Cerebellum (tissue), 4 donors: ENCODE measurements at places on chromosomes 4 and X.

DNA sequence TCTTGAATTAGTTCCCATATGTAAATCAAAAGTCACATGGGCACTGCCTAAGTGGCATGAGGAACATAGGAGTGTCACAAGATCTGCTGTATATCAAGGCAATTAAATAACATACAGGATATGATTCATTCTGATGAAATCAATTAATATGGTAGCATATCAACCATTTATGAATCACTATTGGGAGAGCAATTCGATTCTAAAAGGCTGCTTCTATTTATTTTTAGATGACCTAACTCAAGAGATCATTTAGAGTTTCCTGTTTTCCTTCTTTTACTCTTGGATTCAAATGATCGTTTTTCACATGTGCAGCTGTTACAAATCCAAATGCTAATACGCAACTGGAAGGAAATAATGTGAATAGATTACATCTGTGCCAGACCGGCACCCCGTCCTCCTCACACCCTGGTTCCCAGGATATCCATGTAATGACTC, 81.9 kb downstream of the HCCS start:
- no peak for DNase-seq

DNA sequence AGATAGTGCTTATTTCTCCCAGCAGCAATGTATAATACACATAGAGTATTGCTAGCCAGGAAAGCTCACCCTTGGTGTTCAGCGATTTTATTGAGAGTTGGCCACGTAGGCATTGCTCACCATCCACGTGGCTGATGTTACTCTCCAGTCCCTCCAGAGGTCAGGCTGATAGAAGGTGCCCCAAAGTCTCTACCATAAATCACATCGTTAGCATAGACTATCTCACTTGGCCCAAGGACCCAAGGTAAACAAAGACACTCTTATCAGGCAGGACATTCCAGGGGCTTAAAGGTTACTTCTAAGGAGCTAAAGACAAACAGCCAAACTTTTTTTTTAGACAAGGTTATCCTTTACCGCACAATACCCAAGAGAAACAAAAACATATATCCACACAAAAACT, 30.3 kb upstream of the RGN start:
- no peak for DNase-seq

- no peak for DNase-seq
Measured at GRCh38 chr4:159060161-159060560, 42.7 kb upstream of the RAPGEF2 start.

DNA sequence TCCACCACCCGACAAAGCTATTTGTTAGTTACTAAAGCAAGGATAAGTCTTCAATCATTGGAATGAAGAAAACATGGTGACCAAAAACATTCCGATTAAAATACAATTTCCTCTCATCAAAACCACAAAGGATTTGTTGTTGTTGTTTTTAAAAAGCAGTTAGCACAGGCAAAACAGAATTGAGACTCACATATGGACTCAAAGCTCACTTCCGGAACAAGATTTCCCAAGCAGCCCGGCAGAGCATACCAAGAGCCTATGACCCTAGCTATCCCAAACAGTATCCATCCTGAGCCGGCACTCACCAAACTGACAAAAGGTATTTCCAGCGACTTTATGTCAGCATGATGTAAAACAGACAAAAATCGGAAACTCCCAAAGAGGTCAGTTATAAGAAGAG, 39.9 kb downstream of the ADGRA3 start:
- DNase-seq: no peak

GRCh38 chrX:23374291-23374690, 39.6 kb downstream of the PTCHD1 start:
- peak; percentile 56 for DNase-seq

DNA sequence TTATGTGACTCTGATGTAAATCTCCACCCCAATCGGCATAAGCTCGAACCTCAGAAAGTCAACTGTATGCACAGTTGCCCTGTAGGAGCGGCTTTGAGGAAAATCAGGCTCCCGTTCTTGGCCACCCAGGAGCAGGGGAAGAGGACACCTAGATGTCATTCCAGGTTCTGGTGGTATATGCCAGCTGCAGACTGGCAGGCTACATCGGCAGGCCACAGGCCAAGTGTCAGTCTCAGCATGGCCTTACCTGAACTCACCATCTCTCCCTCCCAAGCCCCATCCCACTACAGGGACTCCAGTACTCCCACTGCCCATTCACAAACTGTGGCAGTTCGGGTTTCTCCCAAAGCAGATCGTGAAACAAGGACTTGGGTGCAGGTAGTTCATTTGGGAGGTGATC, 428.1 kb downstream of the BCOR start:
- no peak for DNase-seq

GRCh38 chr4:7417639-7418038, 17.1 kb downstream of the PSAPL1 start:
- no peak for DNase-seq

- no peak for DNase-seq
Measured at GRCh38 chr4:99593781-99594641, 19.4 kb downstream of the MTTP start.

DNA sequence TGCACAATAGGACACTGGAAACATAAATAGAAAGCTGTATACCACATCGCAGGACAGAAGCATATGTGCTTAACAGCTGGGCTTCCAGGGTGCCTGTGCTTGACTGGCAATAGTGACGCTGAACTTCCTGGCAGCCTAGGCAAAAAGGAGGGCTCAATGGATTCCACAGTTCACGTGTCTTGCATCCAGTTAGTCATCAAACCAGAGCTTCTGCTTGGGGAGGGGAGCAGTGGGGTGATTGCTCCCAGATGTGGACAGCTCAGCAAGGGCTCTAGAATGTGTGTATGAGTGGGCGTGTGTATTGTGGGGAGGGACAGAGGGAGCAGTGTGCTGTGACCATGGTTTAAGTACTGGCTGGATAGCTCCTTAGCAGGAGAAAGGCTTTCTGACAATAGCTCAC, 2.3 kb downstream of the PRRG3 start:
- DNase-seq: no peak

GRCh38 chr4:726235-726787, 20.7 kb downstream of the PCGF3 start:
- DNase-seq: peak; percentile 68

DNA sequence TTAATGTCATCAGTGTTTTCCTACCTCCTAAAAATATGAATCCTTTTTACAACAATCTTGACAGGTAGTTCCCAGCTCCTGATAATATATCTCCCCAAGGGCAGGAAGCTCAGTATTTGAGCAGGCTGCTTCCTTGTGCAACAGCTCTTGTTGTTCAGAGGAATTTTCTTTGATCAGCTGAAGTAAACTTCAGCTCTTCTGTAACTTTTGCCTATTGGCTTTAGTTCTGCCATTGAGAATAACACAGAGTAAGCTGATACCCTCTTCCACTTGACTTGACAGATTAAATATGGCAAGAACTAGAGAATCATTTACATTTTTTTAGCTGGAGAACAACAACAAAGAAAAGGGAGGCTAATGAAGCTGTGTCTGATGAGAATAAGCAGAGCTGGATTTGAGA, 75.2 kb downstream of the LUZP4 start:
- no peak for DNase-seq

DNA sequence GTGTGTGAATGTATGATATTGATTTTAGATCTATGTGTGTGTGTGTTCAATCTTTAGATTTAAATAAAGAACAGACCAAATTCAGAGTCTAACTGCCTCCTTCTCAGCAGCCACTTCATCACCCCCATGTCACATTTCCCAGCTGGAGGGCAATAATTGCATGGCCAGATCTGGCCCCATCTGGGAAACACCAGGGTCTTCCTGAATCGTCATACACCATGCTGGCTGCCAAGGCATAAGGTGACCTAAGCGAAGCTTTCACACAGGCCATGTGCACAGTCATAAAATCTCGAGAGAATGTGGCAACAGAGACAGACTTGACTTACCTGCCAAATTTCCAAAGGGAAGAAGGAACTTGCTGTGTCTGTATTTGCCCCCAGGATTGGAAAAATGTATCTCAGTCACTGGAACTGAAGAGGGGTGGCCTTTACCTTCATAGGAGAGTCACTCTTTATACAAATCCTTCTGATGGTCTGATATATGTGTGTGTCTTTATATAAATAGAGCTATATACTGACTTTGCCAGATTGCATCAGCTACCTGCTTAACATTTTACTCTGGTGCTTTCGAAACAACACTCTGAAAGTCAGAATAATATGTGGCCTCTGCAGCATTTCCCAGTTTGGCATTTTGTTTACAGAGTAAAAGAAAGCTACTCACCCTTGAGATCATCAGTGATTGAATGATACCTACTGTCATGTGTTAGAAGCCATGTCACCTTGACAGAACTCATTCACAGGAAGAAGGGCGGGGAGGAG, at the start of gene PLAC1:
PLAC1 (minus strand) TSS at position 470 of the 758 bp plus-strand sequence. CDS start 91,789 bp downstream, outside the sequence.
- no peak for DNase-seq

DNA sequence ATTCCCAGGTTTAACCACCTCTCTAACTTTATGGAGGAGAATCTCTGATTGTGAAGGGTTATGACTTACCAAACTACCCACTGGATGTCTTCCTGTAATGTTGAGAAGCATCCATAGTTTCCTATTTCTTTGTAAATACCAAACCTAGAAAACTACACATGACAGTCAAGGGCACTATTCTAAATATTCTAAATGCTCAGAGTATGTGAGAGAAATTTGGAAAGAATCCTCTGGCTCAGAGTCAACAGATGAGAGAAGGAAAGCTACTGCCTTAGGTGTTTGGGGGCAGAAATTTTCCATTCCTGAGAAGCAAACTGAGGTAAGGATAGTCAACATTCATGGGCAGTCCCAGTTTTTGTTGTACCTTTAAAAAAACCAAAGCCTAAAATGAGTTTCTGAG, 155.8 kb downstream of the KCNIP4 start:
- no peak for DNase-seq

DNA sequence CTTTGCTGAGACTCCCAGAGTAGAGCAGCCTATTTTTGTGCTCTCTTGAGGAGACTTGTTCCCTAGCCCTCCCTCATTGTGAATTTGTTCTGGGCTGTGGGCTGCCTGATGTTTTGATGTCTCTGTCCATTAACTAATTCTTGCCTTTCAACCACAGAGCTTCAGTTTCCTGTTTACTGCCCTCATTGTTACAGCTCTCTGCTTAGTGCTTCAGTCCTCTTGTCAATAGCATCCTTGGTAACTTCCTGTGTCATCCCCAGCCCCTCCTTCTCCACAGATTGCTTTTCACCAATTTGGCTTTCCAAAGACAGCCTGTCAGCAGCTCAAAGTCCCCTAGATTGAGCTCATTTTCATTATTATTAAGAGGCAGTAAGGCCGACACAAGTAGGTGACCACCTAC, 69.9 kb downstream of the COX7B2 start:
- no peak for DNase-seq

- DNase-seq: no peak
Measured at GRCh38 chrX:2766906-2767305, 15.1 kb downstream of the XG start.

GRCh38 chr4:147846318-147847155, 114.6 kb downstream of the ARHGAP10 start:
- no peak for DNase-seq

DNA sequence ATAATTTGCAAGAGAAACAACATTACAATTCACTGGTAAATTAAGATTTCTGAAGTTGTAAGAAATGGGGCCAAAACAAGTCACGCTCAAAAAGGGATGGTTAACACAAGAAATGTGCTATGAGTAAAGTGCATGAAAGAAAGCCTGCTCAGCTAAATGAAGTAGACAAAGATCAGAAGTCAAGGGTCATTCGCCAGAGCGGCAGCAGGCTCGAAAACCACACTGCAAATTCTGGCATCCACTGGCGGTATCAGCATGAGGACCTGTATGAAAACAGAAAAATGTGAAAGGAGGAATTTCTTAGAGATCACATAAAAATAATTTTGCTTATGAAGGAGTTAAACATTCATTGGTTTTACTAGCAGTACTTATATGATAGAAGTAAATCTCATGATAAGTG, 49.6 kb downstream of the FBXL5 start:
- no peak for DNase-seq

GRCh38 chr4:12319765-12320164, 891.1 kb upstream of the HS3ST1 start:
- no peak for DNase-seq

- no peak for DNase-seq
Measured at GRCh38 chr4:7733801-7734650, 205.6 kb downstream of the AFAP1 start.

GRCh38 chr4:185254434-185254833, 45.0 kb downstream of the SNX25 start:
- no peak for DNase-seq

GRCh38 chr4:151675411-151675971, 85.3 kb downstream of the GATB start:
- DNase-seq: no peak

DNA sequence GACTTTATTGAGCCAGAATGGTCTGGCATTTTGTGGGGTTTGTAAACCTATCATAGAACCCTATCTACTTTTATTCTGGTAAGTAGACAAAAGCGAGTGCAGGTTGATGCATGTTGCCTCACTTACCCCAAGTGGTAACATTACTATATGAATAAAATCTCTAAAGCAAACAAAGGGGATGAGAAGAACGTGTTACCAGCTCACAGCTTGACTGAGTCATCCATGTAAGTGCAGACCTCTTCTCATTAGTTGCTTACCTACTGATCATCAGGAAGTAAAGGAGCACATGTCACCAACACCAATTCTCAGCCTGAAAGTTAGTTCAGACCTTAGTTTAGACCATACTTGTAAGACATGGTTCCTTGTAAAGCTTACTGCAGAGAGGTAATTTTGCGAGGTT, 1328.3 kb downstream of the C4orf33 start:
- DNase-seq: no peak

- no peak for DNase-seq
Measured at GRCh38 chr4:173420801-173421200, 21.9 kb upstream of the SCRG1 start.

DNA sequence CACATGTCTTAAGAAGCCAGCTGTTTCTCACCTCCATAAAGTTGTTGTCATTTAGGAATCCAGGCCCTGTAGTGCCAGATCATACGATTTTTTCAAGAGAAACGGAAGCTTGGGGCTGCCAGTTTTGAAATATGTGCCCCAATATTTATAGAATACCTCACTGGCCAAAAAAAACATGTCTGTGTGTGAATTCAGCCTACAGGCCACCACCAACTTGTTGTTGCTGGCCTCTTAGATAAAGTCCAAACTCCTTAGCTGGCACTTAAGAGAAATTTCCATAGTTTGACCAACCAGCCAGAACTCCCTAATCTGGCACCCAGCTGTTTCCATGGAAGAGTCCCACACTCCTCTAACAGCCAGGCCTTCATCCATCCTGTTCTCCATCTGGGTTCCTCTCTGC, 74.1 kb downstream of the WDR19 start:
- no peak for DNase-seq
